ENCODE measurements at places on chromosomes 13 and 19. TPM values are rescaled to one million over a fixed set of nuclear protein-coding genes. Genes with fewer than 3 reads are reported as not detected.

Gene ZNF45
- 25.3 TPM for total RNA-seq

Gene SULT2A1
- not detected for total RNA-seq

Gene ZNF730
- total RNA-seq: 25.3 TPM

Gene PSG5
- not detected for total RNA-seq

Gene SPRED3
- 1.6 TPM for total RNA-seq

Gene DPF1
- total RNA-seq: 39.9 TPM

Gene ETV2
- 0.82 TPM for total RNA-seq

Gene CYP4F22
- total RNA-seq: not detected

Gene SLC7A9
- 1.6 TPM for total RNA-seq

Gene PPP5C
- 67.3 TPM for total RNA-seq

Gene ZNF749
- 37.9 TPM for total RNA-seq

Gene SLC25A41
- total RNA-seq: 0.41 TPM

Gene EDNRB
- total RNA-seq: 26.5 TPM

Gene COMP
- not detected for total RNA-seq

Gene TMEM150B
- not detected for total RNA-seq

Gene FOXA3
- not detected for total RNA-seq

Gene NUFIP1
- total RNA-seq: 6.9 TPM

Gene VSTM1
- total RNA-seq: not detected

Gene FGF21
- not detected for total RNA-seq

Gene ERICH4
- not detected for total RNA-seq

Gene LGALS4
- under 0.01 TPM for total RNA-seq

Gene SMIM24
- not detected for total RNA-seq

Gene C19orf33
- total RNA-seq: 0.82 TPM

Gene VSTM2B
- total RNA-seq: 28.9 TPM

Gene APOC4
- total RNA-seq: not detected

Gene PSG1
- not detected for total RNA-seq

Gene IFNL1
- not detected for total RNA-seq

Gene PIAS4
- 22.0 TPM for total RNA-seq

Gene FUT3
- not detected for total RNA-seq

Gene NLRP12
- total RNA-seq: under 0.01 TPM

Gene MYADM
- 2.4 TPM for total RNA-seq

Gene ZNF563
- total RNA-seq: 0.82 TPM

Gene IZUMO2
- total RNA-seq: not detected

Gene DACH1
- total RNA-seq: 14.7 TPM

Gene QPCTL
- total RNA-seq: 8.2 TPM

Gene SLC25A23
- total RNA-seq: 14.7 TPM

Gene DIRAS1
- total RNA-seq: 20.8 TPM

Gene CCDC122
- 10.2 TPM for total RNA-seq

Gene PCCA
- total RNA-seq: 413 TPM

Gene WDR87
- not detected for total RNA-seq

Gene RNF225
- not detected for total RNA-seq

Gene CEACAM20
- not detected for total RNA-seq

Gene CBY2
- not detected for total RNA-seq

Gene PTGER1
- total RNA-seq: not detected

Gene KIR3DL1
- total RNA-seq: not detected

Gene SELENOW
- total RNA-seq: 296 TPM

Gene RFPL4A
- not detected for total RNA-seq

Gene CGB7
- total RNA-seq: not detected

Gene TLE2
- total RNA-seq: 5.3 TPM

Gene PLK5
- not detected for total RNA-seq

Gene FFAR3
- total RNA-seq: not detected

Gene LILRA1
- not detected for total RNA-seq

Gene IGLON5
- total RNA-seq: 4.1 TPM

Gene POU2F2
- 2.9 TPM for total RNA-seq

Gene SIGLEC7
- under 0.01 TPM for total RNA-seq

Gene ZNF610
- total RNA-seq: 20.0 TPM

Gene ZNF607
- total RNA-seq: 23.6 TPM

Gene TEX101
- total RNA-seq: not detected

Data from frontal cortex (tissue), 4 donors.